ENCODE measurements at places on chromosomes 5 and 9.

- no peak for DNase-seq
Measured at GRCh38 chr9:73216100-73216499, 64.4 kb downstream of the ANXA1 start.

GRCh38 chr9:129880654-129881546 lies 45.6 kb downstream of the USP20 start:
- DNase-seq: no peak

GRCh38 chr9:108618906-108619550 lies 236.8 kb downstream of the ACTL7B start:
- DNase-seq: peak; percentile 56

- no peak for DNase-seq
Measured at GRCh38 chr9:30198463-30199309, 2185.8 kb upstream of the ACO1 start.

GRCh38 chr5:168401880-168402279 lies 84.4 kb upstream of the RARS1 start:
- DNase-seq: no peak

DNA sequence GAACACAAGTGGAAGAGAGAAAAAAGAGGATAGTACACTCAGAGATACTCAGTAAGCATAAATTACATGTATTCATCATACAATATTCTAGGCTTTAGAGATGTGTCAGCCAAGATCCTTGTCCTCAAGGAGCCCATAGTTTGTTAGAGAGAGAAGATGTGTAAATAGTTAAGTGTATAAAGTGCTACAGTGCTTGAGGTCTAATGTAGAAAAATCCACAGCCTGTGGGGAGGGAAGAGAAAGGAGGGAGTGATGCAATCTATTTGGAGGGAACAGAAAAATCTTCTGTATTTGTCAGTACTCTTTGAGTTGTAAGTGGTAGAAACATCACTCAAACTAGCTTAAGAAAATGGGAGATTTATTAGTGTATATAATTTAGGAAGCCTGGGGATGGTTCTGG lies 81.9 kb downstream of the PALM2AKAP2 start:
- DNase-seq: no peak

DNA sequence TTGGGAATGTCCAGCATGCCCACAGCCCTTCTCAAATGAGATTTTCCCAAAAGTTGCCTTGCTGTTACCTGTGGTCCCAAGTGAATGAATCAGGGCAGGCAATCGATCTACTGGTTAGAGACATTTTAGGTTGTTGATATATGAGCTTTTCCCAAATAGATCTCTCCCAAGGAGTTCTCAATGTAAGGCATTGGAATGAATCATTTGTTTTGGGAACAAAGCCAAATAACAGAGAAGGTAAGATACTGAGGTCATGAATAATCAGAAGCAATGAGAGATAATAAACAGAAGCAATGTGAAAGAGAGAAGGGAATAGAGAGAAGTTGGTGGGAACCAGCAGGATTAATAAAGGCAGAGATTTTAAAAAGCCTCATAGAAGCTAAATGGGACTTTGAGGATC lies 93.6 kb upstream of the FER start:
- peak; percentile 49 for DNase-seq

DNA sequence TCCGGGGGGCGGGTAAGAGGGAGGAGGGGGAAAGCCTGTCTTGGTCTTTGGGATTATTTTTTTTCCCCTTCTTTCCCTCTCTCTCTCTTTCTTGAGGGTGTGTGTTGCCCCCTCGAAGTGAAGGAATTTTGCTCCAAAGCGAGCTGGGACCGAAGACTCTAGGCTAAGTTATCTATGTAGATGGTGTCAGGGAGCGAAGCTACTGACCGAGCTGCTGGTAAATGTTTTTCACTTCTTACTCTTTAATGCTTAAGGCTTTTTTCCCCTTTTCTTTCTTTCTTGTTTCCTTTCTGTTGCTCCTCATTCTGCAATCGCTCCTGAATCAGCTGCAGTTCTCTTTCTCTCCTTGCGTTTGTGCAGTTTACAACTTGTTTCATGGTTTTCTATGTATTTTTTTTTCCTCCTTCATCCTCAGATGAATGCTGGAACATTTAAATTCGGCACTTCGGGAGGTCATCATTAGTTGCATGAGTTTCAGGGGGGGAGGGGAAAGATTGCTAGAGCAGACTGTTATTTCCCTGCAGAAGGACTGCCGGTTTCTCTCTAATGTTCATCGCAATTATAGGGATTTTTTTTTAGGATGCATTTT lies 1312.0 kb upstream of the WWC1 start:
- DNase-seq: no peak

GRCh38 chr9:106619211-106619610 lies 243.8 kb upstream of the ZNF462 start:
- peak; percentile 89 for DNase-seq

DNA sequence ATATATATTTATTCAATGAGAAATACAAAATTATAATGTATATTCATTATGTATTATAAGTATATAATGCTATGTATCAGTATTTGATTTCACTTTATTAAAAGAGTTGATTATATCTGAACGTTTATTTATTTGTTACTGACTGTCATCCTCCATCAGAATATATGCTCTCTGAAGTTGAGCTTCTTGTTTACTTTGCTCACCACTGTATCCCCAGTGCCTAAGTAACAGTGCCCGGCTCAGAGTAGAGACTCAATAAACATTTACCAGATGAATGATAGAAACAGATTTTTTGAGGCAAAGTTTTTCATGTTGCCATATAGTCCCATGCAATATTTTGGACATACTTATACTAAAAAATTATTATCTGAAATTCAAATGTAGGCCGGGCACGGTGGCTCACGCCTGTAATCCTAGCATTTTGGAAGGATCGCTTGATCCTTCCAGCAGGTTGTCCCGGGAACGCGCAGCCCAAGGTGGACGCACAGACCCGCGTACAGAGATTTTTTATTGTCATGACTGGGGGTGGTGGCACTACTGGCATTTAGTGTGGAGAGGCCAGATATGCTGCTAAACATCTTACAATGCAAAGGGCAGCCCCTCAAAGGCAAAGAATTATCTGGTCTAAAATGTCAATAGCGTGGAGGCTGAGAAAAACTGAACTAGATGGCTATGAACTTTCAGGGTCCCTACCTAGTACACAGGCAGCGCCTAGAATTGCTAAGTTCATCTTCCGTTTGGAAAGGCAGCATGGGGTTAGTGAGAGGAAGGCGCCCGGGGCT lies 761 bp upstream of the DNAJC25 start:
- DNase-seq: no peak

- DNase-seq: no peak
Measured at GRCh38 chr5:125346316-125346715, 599.9 kb upstream of the ZNF608 start.

- no peak for DNase-seq
Measured at GRCh38 chr5:180844432-180844831, 16.6 kb downstream of the ZFP62 start.

DNA sequence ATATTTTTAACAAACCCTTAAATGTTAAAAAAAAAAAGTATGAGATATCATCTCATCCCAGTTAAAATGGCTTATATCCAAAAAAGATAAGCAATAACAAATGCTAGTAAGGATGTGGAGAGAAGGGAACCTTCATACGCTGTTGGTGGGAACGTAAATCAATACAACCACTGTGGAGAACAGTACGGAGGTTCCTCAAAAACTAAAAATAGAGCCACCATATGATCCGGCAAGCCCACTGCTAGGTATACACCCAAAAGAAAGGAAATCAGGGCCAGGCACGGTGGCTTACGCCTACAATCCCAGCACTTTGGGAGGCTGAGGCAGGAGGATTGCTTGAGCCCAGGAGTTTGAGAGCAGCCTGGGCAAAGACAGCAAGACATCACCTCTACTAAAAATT lies 3.0 kb downstream of the MTMR12 start:
- no peak for DNase-seq

DNA sequence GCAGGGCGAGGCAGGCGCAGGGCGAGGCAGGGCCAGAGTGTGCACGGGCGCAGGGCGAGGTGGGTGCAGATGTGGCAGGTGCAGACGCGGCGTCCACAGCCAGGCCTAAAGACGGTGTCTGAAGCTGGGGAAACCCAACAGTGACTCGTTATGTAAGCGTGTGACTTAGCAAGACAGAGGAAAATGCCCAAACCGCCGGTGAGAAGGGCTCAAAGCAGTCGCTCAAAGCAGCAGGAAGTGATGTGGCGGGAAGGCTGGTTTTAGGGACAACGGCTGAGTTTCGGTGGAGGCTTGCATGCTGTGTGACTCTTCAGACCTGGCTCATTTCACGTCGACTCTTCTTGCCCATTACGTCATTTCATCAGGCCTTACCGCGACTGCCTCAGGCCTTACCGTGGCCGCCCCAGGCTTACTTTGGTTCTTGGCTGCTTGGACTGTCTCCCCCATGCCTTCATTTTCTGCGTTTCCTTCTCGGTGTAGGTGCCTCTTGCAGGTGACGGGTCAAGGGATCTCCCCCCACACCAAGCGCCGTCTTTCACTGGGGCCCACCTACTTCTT lies 50.5 kb upstream of the EXOC3 start:
- peak; percentile 77 for DNase-seq

DNA sequence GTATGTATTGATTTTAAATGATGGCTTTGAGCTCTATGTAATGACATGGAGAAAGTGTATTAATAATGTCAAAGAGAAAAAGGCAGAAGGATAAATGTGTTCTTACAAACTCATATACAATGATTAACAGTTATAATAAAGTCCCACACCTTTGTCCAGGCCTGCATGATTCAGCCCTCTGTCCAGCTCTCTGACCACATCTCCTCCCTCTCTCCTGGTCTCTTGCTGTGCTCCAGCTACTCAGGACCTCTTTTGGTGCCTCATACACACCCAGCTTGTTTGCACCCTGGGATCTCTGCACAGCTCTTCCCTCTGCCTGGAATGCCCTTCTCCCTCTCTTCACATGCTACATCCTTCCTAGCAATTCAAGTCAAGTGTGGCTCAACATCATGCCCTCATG lies 37.5 kb upstream of the DMRT1 start:
- DNase-seq: peak; percentile 8

- DNase-seq: peak; percentile 89
Measured at GRCh38 chr9:130183133-130183762, 11.0 kb downstream of the NCS1 start.

DNA sequence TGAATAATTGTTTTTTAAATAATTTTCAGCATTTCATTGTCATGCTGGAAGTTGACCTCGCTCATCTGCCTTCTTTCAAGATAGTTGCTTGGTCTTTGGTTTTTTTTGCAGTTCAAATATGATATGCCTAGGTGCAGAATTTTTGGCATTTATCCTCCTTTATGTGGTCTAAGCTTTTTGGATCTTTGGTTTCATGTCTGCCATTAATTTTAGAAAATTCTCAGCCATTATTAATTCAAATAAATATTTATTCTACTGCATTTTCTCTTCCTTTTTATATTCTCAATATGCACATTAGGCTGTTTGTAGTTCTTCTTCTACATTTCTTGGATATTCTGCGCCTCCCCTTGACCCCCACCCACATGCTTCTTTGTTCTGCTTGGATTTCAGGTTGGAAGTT lies 63.6 kb downstream of the PHF2 start:
- no peak for DNase-seq

DNA sequence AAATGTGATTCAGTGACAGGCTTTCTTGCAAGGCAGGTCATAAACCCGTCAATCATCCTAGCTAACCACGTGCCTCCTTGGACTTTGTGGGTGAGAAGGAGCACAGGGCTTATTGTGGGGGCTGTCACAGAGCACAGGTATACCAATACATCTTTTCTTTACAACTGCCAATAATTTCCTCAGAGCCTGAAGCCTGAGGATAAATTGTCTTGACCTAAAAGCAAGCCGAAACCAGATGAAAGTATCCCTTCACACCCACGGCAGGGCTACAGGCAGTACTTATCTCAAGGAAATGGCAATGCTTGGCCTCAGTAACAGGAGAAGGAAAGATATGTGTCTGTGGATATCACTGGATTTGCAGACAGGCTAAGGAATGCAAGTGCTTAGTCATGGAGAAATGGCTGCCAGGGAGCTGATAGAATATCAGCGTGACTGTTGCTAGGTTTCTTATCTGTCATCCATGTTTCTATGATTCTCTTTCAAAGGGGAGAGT lies 90.3 kb upstream of the ZNF366 start:
- peak; percentile 88 for DNase-seq

DNA sequence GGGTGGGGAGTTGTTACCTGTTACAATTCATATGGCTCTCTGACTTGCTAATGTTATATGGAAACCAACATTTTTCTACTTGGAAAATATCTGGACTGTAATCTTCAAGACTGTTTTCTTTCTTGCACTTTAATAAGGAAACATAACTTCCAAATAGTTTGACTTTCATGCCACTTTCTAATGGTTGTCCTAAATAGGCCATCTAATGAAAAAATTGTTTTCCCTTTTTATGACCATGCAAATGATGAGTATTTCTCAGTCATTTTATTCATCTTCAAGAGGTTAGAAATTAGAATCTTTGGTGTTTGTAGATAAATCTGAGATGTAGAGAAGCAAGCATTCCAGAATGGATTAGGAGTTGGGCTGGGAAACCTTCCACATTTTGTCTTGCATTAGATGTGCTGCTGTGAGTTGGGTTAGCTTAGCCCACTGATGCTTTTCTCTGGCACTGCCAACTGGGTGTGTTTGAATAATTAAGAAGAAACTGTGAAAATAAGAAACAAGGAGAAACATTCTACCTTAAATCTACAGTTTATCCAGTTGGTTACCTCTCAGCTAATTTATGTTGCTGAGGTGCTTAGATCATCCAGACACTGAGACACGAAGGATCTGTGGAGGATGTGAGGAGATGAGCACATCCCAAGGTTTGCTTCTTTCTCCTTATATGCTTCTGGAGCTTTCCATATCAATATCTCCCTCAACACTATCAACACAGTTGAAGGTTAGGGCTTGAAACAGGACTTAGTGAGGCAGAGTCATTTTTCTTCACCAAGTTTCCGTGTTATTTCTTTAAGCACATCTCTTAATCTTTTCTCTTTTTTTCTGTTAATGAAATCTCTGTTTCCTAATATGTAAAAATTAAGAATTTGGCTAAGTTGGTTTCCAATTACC lies 2.7 kb downstream of the RASGRF2 start:
- no peak for DNase-seq

- no peak for DNase-seq
Measured at GRCh38 chr5:42487077-42487476, 63.8 kb downstream of the GHR start.

DNA sequence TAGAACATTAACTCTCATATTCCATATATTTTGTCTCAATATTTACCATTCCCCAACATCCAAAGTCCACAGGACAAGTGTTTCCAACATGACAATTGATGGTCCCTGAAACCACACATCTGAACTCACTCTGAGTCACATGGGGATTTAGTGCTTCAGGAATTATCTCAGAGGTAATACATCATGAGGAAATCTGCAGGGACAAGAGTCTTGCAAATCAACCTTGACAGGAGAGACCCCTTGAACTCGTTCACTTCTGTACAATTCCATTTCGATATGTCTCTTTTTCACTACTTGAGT lies 119.7 kb upstream of the ABCA1 start:
- no peak for DNase-seq

GRCh38 chr5:176959051-176959450 lies 47.5 kb downstream of the UIMC1 start:
- peak; percentile 19 for DNase-seq

- no peak for DNase-seq
Measured at GRCh38 chr9:32647671-32648070, 12.2 kb upstream of the TAF1L start.

DNA sequence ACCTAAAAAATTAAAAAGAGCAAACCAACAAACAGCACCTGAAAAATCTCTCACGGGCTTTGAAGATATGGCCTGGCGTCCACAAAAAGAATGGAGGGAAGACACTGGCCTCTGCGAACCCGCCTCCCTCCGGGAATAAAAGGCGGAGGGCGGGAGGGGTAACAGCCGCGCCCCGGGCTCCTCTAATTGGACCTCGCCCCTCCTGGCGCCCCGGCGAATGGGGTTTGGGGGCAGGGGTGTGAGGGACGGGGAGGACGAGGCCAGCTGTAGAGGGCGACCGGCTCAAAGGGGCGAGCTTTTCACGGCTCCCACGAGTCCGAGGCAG lies 753 bp downstream of the FANCC start:
- DNase-seq: peak; percentile 89

- DNase-seq: no peak
Measured at GRCh38 chr5:20636686-20637085, 648.7 kb upstream of the CDH18 start.

Measured in EL (cell line).